Ascending aorta (tissue), 2 donors: ENCODE measurements at places on chromosomes 3 and 15. TPM values are rescaled to one million over a fixed set of nuclear protein-coding genes. Genes with fewer than 3 reads are reported as not detected.

DNA sequence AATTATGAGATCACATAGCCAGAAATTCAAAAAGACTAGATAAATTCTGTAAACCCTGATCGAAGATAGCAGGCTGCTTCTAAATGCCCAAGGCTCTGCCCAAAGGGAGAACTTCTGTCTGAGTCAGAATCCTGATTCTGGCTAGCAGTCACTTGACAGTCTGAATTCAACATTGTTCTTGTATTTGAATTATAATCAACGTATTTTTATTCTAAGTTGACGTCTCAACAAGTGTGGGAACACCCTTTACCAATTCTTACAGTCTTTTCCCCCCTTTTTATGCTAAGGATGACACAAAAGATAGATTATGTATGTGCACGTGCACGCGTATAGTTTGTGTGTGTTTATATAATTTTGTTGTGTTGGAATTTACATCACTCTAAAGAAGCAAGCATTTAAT is 552.8 kb downstream of the NAALADL2 start:
- DNase-seq: no peak

- DNase-seq: no peak
Observed at GRCh38 chr3:147412917-147413685, 3.9 kb downstream of the ZIC1 start.

DNA sequence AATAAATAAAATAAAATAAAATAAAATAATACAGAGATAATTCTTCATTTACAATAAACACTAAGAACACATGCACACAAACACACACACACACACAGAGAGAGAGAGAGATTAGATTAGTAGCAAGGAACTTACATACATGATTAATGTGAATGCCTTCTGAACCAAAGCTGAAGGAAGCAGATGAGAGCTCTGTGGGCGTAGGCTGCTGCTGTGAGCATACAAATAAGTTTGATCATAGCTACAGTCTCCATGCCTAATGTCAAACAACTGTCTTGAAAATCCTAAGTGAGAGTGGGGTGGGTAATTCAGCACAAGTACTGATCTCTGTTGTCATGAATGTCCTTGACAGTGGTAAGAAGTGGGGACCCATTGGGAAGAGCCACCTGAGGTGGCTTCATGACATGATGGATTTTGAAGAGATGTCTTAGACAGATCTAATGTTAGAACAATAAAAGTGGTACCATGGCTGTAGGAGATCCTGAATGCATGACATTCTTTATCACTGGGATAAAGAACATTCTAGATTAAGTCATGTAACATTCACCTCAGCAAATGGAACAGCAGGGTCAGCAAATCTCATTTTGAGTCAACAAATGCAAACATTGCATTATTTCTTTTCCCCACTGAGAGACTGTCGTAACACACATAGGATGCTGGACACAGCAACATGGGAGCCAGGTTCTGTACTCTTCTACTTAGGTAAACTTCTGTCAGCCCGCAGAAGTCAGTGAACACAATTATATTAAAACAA is 46.2 kb downstream of the CHL1 start:
- DNase-seq: no peak

GRCh38 chr3:100084100-100084806 is 30.0 kb downstream of the FILIP1L start:
- DNase-seq: no peak

C2CD4A gene
- not detected for total RNA-seq

AADAC gene
- total RNA-seq: 1.2 TPM

RASL12 gene
- 187 TPM for total RNA-seq

SLC6A20 gene
- total RNA-seq: not detected
